ENCODE measurements at places on chromosomes 3 and 15. TPM values are rescaled to one million over a fixed set of nuclear protein-coding genes. Genes with fewer than 3 reads are reported as not detected.

Gene TGM4
- not detected for total RNA-seq

Gene TRH
- total RNA-seq, result not detected

Gene PAK6
- under 0.01 TPM for total RNA-seq

Gene ZBTB20
- 13.4 TPM for total RNA-seq

Gene BCL2A1
- 5.9 TPM for total RNA-seq

Gene PLSCR2
- not detected for total RNA-seq

Gene MYLK
- 740 TPM for total RNA-seq

Gene HYAL2
- 50.6 TPM for total RNA-seq

Gene FILIP1L
- 71.4 TPM for total RNA-seq

Gene CSPG4
- total RNA-seq, result 109 TPM

Gene COL6A5
- total RNA-seq, result under 0.01 TPM

GRCh38 chr3:20776692-20777091, 590.7 kb upstream of the SGO1 start:
- no peak for DNase-seq

GRCh38 chr15:25863111-25863967, at the start of gene ATP10A:
Gene ATP10A, minus strand, starts transcription at chr15:25863327. Its CDS starts 231 bp downstream, at chr15:25863096.
- peak; percentile 67 for DNase-seq

GRCh38 chr3:14199641-14200040, 21.0 kb downstream of the LSM3 start:
- DNase-seq, result no peak

GRCh38 chr3:115974940-115975339, 351.6 kb downstream of the GAP43 start:
- DNase-seq, result peak; percentile 10

DNA sequence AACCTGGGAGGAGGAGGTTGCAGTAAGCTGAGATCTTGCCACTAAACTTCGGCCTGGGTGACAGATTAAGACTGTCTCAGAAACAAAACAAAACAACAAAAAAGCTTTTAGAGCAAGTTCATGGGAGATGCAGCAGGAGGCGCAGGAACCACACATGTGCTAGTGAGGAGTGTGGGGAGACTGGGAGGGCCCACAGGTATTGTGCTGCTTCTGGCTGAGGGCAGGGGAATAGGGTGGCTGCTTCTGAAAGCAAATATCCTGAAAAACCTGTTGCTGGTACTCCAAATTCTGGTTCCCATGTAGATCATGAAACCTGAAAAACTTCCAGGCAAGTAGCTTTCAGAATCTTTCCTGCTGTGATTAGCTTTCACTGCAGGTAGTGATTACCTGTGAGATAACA, 22.1 kb downstream of the TYRO3 start:
- DNase-seq, result no peak

DNA sequence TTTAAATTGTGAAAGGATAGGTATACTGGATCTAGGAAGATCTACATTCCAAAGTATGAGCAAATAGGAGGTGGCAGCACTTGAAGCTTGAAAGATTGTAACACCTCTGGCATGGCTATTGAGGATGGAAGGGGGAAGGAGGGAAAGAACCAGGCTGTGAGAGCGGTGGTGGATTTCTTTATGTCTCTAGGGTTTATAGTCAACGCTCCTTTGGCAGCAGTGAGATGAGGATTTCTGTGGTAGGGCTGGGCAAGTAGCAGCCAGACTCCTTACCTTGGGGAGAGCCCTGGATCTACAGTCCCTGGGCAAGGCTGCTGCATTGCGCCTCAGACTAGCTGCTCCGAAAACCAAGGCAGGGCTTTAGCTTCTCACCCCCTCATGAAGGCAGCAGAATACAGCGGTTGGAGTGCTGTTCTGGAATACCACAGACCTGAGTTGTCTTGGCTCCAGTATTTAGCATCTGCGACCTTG, 53.2 kb downstream of the MEF2A start:
- peak; percentile 41 for DNase-seq

GRCh38 chr15:38254051-38254883, 1.6 kb downstream of the SPRED1 start:
- DNase-seq, result peak; percentile 73

GRCh38 chr3:126136428-126137220, 43.8 kb downstream of the ALDH1L1 start:
- no peak for DNase-seq

DNA sequence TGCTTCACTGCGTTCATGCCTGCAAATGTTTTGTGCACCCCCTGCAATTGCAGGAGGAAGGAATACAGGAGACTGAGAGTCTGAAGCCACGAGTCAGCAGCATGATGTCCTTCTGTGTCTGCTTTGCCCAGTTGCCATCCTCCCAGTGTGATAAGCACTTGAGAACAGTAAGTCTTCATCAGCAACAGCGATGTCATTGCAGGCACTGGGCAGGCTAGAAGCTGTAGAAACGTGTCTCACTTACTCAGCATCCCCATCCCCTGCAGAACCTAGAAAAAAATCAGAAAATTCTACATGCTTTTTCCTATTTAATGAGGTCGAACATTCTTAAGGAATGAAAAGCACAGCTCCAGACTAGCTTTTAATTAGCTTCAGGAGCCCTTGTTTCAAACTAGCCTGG, 156.5 kb upstream of the LPP start:
- DNase-seq, result no peak

GRCh38 chr3:19885468-19885867, 48.5 kb downstream of the EFHB start:
- DNase-seq, result peak; percentile 25

- DNase-seq, result no peak
Observed at GRCh38 chr3:53154881-53155285, 6.1 kb upstream of the PRKCD start.

- no peak for DNase-seq
Observed at GRCh38 chr3:41601404-41601987, 360.4 kb downstream of the ULK4 start.

- peak; percentile 7 for DNase-seq
Observed at GRCh38 chr3:155106119-155106518, 26.0 kb downstream of the MME start.

DNA sequence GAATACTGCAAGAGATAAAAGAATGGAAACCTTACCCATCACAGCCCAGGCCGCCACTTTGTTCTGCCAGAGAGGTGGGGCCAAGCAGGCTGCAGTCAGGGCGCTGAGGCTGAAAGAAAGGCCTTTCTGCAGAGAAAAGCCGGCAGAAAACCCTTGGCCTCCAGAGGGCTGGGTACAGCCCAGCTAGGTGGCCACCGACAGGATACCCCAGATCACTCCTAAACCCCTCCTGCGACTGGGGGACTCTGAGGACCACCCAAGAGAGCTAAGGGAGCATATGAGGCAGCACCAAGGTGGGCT, 69.3 kb downstream of the SMAD6 start:
- no peak for DNase-seq

DNA sequence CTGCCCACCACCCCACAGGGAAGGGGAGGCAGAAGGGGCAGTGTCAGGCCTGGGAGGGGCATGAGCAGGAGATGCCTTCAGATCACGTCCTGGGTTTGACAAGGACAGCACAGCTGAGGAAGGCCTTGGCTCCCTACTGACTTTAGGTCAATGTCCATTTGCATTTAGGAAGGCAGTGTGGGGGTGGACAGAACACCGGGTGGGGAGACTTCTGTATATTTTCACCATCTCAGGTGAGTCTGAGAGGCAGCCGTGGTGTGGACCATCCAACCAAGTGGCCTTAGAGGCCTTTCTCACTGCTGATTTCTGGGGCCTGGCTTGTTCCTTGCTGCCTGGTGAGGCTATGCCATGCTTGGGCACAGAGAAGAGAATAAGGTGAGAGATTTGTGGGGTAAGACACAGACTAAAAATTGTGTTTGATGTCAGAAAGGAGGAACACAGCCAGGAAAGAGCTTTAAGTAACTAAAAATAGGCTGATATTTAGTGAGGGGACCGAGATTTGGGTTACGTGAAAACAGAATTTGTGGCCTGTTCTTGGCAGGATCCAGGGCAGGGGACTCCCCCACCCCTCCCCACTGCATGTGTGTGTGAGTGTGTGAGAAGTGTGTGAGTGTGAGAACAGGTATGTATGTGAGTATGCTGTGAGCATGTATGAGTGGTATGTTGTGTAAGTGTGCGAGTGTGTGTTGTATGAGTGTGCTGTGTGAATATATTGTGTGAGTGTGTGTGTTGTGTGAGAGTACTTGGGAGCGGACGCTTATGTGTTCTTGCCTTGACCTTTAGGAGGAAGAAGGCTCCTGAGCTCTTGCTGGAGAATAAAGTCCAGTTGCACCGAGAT, 11.8 kb upstream of the PLA2G4E start:
- no peak for DNase-seq

DNA sequence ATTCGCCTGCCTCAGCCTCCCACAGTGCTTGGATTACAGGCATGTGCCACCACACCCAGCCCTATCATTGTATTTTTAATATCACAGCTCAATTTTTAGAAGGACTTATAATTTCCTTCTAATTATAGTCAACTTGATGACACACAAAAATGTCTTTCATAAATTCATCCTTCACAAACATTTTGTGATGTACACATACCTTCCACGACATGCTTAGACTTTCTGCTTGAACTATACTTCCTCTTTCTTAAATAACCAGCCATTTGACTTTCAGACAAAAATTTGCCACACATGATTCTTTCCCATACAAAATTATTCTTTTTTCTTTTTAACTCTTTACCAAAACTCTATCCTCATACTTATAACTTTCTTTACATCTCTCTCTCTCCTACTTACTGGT, 48.4 kb upstream of the CCK start:
- no peak for DNase-seq

GRCh38 chr15:50024281-50024680, 94.8 kb downstream of the ATP8B4 start:
- peak; percentile 51 for DNase-seq

- DNase-seq, result no peak
Observed at GRCh38 chr15:52514482-52514881, 14.2 kb downstream of the MYO5A start.

- DNase-seq, result no peak
Observed at GRCh38 chr15:95758851-95759250, 571.6 kb upstream of the NR2F2 start.

GRCh38 chr15:28246605-28247004, 75.4 kb downstream of the HERC2 start:
- DNase-seq, result no peak

GRCh38 chr3:105512061-105512460, 145.4 kb downstream of the ALCAM start:
- no peak for DNase-seq

- peak; percentile 9 for DNase-seq
Observed at GRCh38 chr3:108089579-108089978, 1.3 kb downstream of the CD47 start.

Measured in fibroblast of lung (primary cell).